ENCODE measurements at places on chromosomes 4 and X.

- DNase-seq = no peak
Observed at GRCh38 chr4:7852568-7853185, 87.0 kb downstream of the AFAP1 start.

- DNase-seq = no peak
Observed at GRCh38 chr4:159240687-159241086, 137.8 kb downstream of the RAPGEF2 start.

DNA sequence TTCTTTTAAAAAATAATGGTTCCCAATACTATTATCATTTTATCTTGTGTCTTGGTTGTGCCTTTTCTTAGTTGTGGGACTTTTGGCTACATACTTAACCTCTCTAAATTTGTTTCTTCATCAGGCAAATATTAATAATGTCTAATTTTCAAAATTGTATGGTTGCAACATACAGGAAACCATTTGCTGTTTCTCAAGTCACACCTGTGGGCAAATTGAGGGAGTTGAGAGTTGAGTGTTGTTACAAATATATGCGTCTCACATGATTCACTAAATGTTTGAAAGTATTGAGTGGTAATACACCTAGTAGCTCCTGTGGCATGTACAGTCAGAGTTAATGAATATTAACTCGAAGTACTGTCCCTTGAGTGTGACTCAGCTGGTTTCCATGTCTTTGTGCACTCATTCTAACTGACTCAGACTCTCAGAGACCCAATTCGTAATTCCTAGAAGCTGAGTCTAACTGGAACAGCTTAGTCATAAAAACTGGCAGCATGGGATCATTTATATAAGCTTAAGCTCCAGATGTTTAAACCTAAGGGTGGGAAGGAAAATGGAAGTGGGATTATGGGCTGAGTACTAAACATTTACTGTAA, 802.4 kb downstream of the TRIML1 start:
- DNase-seq = no peak

GRCh38 chrX:51862920-51863319, 30.5 kb upstream of the MAGED1 start:
- no peak for DNase-seq

GRCh38 chr4:112523764-112524505, 8.0 kb upstream of the NEUROG2 start:
- peak; percentile 71 for DNase-seq

DNA sequence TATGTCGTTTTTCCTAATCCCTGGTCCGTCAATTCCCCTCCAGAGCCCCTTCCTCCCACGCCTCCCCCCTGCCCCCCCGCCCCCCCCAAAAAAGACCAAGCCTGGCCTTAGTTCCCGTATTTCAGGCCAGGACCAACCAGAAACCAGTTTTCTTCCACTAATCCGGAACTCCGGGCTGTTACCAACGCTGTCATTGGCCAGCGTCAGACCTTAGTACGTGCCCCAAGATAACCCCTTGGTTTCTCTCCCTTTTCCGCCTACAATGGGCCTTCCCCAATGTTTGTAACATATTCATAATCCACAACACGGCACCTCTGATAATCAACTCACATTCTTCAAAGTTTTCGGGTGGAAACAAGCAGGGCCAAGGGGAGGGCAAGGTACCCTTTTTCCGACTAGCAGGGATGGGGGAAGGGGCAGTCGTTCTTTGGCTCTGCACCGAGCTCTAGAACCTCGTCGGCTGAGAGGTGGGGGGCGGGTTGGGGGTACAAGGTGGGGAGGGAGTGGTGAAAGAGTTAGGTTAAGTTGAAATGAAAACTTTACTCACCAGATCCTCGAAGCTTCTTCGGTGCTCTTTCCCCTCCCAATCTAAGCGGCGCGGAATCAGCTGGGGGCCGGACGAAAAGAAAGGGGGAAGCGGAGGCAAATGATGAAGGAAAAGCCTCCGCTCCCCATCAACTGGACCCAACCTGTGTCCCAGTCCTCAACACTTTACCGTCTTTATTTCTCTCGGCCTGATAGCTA, 1.5 kb downstream of the BRWD3 start:
- peak; percentile 80 for DNase-seq

DNA sequence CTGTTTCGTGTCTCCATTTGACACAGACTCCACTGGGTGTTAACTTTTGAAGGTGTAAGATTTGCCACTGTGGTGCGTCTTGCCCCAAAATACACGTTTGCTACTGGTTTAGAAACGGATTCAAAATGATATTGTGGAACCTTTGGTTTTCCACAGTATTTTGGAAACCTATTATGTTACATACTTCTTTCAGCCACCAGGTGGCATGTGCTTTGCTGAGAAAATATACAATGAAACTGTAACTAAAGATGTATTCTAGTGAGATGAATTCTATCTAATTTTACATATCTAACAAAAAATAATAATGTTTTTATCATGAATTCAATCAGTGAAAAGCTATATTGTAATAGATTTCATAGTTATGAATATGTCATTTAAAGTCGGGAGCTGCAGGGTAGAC, 28.4 kb upstream of the SLITRK4 start:
- no peak for DNase-seq

DNA sequence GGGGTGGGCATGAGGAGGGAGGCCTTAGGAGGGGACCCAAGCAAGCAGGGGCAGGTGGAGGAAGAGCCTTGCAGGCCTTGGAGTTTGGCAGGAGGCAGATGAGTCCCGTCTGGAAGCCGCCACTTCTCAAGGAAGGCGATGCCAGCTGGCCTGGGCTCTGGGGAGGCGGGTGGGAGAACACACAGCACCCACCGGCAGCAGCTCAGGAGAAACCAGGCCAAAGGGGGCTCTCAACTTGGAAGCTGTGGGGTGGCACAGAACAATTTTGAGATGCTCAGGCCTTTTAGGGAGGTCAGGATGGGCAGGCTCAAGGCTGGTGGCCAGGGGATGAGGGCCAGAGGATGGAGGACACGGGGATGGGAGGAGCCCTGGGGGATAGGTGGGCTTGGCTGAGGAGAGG, 11.6 kb upstream of the DUSP9 start:
- DNase-seq = no peak

- no peak for DNase-seq
Observed at GRCh38 chr4:137267024-137267423, 265.3 kb downstream of the PCDH18 start.

DNA sequence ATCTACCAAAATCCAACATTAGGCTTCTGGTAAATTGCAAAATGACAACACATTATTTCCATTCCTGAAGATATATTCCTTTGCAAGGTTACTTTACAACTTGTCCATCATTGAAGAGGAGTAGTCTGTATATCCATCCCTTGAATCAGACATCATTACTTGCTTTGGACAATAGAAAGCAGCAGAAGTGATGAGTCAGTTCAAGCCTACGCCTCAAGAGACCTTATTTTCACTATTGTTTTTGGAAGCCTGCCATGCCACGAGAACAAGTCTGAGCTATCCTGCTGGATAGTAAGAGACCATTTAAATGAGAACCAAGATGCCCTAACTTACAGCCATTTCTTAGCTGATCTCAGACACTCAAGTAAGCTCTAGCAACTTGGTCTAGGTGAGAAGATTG, 246.0 kb upstream of the HHIP start:
- no peak for DNase-seq

GRCh38 chr4:90281541-90282355, 154.6 kb downstream of the CCSER1 start:
- DNase-seq = no peak

GRCh38 chrX:41119803-41120202, 34.6 kb downstream of the USP9X start:
- no peak for DNase-seq

GRCh38 chr4:146857298-146857697, 88.4 kb downstream of the TTC29 start:
- DNase-seq = no peak

- no peak for DNase-seq
Observed at GRCh38 chr4:186755550-186756519, 32.2 kb upstream of the FAT1 start.

- no peak for DNase-seq
Observed at GRCh38 chrX:23656684-23657083, 10.6 kb upstream of the PRDX4 start.

DNA sequence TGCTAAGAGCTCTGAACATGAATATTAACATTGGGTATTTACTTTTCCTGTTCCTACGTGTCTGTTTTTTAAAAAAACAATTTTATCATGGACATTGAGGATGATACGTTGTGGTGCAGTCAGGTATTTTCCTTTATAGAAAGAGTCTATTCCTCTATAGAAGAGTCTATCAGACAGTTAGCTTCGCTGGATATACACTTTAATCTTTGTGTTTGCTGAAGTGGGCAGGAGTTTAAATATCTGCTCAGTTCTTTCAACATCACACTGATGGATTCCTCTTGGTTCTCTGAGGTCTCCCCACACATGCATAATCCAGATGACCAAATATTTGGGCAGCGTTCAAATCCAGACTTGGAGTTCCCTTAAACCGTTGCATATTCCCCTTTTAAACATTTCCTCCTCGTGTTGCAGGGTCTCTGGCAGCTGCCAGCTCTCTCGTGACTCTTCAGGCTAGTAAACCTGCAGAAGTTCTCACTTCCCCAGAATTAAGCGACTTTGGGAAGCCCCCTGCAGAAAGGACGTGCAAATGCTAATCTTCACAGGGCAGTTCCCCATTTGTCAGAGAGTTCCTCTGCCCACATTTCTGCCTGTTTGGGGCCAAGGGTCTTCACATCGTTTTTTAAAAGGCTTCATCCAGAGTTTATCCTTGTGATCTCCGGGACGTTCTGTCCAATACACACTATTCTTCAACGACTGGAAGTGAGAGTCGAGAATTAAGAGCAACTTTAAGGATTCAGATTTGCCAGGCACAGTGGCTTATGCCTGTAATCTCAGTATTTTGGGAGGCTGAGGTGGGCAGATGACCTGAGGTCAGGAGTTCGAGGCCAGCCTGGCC, 20.5 kb upstream of the DHRSX start:
- DNase-seq = no peak

GRCh38 chr4:30619679-30620078, 100.5 kb upstream of the PCDH7 start:
- no peak for DNase-seq

GRCh38 chr4:10534820-10535219, 77.6 kb upstream of the ZNF518B start:
- DNase-seq = no peak

DNA sequence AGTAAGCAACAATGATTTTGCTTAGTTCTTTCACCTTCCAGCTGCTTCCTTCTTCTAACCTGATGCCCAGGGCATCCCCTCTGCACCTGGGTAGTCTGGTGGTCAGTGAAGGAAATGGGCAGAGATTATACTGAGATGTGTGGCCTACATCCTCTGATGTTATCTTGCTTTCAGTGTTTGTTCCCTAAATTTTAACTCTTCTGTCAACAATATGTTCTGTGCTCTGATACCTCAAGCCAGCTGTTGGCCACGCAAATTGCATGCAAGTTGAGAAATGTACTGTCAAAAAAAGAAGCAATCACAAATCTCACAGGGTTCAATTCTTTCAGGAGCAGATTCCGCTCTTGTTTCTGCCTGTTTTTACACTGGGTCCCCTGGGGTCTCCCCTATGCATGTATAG, 73.8 kb downstream of the FBXW7 start:
- no peak for DNase-seq

- no peak for DNase-seq
Observed at GRCh38 chrX:69153060-69153730, 12.1 kb downstream of the PJA1 start.

DNA sequence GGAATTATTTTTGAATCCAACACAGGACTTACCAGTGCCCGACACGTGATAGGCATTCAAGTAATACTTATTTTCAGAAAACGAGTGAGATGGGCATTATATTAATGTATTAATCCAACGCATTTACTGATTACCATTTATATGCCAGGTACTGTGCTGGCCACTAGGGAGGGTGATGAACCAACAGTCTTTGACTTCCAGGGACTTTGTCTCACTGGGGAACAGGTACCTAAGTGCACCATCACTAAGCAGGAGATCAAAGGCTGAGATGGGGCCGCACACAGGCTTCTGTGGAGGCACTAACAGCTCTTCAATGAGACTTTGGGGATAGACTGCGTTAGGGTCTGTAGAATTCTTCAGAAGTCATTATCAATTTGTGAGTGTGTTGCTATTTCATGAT, 5.7 kb upstream of the TADA2B start:
- DNase-seq = no peak

- no peak for DNase-seq
Observed at GRCh38 chr4:41512136-41512535, 25.8 kb upstream of the LIMCH1 start.

- DNase-seq = no peak
Observed at GRCh38 chrX:8864161-8864560, 63.0 kb upstream of the FAM9A start.

DNA sequence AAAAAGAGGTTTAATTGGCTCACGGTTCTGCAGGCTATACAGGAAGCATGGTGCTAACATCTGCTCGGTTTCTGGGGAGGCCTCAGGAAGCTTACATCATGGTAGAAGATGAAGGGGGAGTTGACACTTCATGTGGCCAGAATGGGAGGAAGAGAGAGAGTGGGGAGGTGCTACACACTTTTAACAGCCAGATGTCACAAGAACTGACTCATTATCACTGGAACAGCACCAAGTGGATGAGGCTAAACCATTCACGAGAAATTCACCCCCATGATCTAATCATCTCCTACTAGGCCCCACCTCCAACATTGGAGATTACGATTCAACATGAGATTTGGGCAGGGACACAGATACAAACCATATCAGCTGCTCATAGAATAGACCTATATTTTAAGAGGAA, 255.8 kb downstream of the OPHN1 start:
- DNase-seq = no peak

DNA sequence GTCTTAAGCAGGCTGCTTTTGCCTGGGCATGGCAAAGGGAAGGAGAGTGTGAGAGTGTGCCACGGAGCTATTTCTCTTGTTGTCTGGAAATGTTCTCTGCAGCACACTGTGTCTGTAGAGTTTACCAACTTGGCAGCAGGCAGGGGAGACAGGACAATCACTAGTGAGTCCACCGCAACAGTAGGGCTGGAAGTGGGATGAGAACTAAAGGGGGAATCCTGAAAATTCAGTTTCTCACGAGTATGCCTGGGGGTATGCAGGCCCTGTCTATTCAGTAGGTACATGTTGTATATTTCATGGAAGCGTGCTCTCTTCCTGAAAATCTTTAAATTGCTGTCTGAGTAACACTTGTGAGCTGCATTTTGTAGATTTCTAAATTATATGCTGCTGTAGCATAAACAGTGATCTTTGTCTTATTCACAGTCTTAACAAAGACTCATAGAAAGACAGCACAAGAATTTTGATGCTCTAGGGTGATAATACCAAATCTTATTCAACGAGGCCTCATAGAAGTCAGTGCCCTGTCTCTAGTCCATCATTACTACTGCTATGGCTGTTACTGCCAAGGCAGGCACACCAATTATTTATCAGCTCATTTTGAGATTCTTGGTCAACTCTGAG, 200.4 kb upstream of the LEF1 start:
- DNase-seq = no peak
